ENCODE measurements at places on chromosomes 1 and 21.

GRCh38 chr1:52532247-52532646 lies 20.6 kb downstream of the TUT4 start:
- DNase-seq: no peak

GRCh38 chr1:233113009-233113879 lies 162.8 kb downstream of the NTPCR start:
- no peak for DNase-seq

GRCh38 chr1:51534447-51534846 lies 15.4 kb upstream of the EPS15 start:
- no peak for DNase-seq

DNA sequence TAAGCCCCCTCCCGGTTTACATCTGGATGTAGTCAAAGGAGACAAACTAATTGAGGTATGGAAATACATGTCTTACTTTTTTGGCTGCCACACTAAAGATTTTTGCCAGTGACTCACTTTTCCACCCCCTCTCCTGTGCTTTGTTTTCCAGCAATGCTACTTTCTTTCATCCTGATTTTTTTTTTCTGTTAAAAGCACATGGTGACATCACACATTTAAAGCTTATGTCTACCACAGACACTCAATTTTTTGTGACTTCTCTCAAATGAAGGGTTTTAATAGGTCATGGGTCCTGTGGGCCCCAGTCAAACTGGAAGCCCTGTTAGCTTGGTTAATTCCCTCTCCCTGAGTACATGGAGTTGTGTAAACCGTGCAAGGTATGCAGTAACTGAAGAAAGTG lies 2.2 kb downstream of the PPP1R8 start:
- no peak for DNase-seq

- DNase-seq: no peak
Observed at GRCh38 chr1:32972814-32973428, 8.3 kb upstream of the RNF19B start.

GRCh38 chr1:182301467-182302198 lies 90.0 kb downstream of the GLUL start:
- no peak for DNase-seq

DNA sequence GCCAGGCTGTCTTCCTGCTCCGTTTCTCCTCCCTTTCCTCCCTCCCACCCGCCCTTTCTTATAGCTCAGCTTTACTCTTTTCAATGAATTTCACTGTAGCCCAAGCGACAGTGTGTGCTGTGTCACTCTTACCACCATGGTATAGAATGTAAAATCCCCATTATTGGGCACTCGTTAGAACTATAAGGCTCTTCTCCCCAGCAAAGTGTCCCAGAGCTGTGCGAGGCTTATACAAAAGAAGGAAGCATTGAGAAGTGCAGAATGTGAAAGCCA lies 192.5 kb downstream of the CACNA1E start:
- no peak for DNase-seq

DNA sequence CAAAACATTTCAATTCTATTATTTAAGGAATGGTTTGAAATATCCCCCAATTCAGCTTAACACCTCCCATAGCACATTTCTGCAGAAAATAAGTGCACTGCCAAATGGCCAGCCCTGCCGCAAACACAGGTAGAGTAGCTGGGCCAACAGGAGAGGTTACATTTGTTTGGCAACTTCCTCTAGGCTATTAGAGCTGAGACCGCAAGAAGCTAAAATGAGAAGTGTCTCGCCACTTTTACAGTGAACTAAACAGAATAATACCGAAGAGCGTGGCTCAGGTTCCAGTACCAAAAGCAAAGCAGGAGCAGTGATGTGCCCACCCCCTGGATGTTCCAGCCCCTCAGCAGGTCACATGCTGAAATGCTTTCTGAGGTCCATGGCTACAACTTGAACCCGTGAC lies 154.5 kb upstream of the PKN2 start:
- DNase-seq: no peak

- DNase-seq: no peak
Observed at GRCh38 chr1:94063379-94063778, 57.6 kb downstream of the ABCA4 start.

DNA sequence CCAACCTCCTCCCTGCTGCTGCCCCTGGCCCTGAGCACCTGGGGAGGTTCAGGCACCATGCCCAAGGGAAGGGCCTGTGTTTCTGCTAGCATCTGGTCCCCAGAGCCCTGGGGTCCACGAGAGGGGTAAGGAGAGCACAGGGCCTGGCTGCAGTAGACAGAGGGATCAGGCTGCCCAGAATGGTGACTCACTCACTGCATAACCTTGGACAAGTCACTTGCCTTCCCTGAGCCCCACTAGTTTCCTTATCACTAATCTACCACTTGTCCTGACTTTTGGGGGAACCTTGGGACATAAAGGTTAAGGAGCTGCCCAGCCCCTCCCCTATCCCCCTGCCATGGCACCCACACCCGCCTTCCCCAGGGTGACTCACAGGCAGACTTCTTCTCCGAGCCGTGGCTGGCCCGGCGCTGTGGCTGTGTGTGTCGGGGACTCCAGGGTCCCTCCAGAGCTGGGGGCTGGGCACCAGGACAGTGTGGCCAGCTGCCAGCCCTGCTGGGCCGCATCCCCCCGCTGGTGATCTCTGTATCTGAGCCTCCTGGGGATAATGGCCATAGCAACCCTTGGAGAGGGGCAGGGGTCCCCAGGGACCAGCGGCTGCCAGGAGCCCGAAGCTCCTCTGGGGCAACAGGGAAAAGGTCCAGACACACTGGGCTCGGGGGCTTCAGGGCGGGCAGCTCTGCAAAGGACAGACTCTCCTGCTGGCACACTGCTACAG lies 4.0 kb downstream of the ARHGEF19 start:
- DNase-seq: no peak

- no peak for DNase-seq
Observed at GRCh38 chr21:46437096-46437498, 21.6 kb upstream of the DIP2A start.

DNA sequence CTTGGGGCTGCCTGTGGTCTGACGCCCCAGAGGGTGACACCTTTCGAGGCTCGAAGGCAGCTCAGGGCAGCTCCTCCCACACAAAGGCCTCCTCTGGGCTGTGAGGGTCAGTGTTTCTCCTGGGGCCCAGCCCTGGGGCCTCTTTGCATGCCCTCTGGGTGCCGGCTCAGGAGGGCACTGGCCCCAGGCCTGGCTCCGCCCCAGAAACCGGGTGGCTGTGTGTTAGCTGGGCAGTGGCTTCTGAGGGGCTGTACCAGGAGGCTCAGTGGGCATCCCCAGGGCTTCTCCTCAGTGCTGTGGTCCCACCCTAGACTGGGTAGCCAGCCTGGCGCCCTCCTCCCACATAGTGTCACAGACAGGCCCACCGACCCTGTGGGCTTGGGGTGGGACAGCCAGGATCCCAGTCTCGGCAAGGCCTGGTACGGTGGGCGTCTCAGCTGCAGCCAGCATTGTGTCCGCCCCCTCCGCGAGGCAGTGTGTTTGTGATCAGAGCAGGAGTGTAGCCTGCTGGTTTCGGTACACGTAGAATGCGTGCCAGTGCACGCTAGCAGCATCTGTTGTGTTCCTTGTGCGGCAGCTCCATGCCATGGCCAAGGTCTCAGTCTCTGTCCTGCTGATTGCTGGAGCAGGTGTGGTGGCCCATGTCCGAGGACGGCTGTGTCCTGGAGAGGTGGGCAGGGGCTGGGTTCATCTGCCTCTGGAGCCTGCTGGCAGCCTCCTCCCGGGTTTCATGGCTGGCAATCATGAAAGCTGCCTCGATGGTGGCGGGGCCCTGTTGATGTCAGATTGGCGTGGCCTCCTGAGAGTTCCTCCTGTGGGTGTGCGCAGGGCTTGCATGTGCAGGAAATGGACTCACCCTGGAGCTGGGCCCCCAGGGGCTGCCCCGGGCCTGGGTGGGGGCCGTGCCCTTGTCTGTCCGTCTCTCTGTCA lies 28.0 kb downstream of the RRP1 start:
- DNase-seq: no peak

DNA sequence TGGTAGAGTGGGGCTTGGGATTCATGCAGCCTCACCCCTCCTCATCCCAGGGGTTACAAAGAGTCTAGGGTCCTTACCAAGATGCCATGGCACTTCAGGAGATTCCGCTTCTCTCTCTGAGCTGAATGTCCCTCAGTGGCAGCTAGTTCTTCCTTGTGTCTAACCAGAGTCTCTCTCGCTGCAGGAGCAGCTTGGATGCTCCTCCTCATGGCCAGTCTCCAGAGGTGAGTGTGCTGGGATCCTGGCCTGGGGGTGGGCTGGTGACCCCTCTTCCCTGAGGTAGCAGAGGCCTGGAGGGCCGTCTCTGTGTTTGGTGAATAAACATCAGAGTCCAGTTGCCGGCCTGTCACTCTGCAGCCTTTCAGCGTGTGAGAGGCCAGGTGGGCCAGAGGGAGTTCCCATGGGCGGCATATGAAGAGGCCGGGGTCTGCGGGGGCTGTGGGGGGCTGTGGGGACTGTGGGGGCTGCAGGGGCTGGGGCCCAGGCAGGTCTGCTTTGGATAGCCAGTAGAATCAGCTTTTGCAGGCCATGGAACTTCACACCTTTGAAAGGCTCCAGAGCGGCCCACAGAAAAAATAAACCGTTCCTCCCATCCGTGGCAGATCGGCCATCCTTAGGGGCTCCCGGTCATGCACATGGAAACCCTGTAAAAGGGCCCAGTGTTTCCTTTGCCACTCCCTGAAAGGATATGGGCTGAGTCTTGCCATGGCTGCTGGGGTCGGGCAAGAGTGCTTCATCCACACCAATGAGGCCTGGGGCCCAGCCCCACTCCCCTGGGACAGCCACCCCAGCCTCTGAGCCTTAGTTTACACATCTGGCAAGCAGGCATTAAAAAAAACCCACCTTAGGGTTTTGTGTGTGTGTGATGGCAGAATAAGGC lies 256.4 kb downstream of the FOXD2 start:
- DNase-seq: no peak

GRCh38 chr1:90387805-90388204 lies 329.3 kb downstream of the BARHL2 start:
- no peak for DNase-seq
